ENCODE measurements at places on chromosomes 13 and 19. TPM values are rescaled to one million over a fixed set of nuclear protein-coding genes. Genes with fewer than 3 reads are reported as not detected.

- DNase-seq = no peak
Measured at GRCh38 chr19:32558607-32559228, 22.3 kb upstream of the PDCD5 start.

DNA sequence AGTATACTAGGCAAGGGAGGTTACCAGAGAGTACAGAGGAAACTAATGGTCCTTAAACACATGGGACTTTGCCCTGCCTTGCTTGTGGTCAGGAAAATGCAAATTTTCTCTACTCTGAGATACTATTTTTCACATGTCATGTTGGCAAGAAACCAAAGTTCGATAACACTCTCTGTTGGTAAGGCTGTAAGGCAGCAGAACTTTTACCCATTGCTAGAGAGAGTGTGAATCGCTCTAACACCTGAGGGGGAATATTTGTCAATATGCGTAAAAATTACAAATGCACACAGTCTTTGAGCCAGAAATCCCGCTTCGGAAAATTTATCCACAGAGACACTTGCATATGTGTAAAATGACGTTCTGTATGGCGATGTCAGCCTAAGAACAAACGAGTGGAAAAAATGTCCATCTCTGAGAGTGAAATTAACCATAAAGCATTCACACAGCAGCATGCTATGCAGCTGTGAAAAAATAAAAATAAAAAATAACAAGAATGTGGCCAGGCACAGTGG, 9.5 kb upstream of the RFX1 start:
- no peak for DNase-seq

DNA sequence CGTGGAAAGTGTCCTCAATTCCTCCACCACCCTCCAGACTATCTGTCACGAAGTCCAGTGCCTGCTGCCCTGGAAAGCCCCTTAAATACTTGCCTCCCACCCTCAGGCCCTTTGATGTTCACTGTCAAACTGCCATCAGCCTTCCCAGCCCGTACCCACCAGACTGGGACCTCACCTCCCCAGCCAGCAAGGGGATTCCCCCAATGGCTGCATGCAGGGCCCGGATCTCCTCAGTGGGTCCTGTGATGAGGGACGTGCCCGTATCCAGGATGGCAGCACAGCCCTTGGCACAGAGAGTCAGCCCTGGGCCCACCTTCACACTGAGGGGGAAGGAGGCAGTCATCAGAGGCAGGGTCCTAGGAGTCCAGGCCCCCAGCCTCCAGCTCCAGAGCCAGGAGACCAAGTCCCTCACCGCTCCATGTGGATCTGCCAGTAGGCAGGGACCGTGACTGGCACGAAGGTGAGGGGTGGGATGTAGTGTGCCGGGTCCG, 6.1 kb downstream of the NAPSA start:
- DNase-seq = no peak

DNA sequence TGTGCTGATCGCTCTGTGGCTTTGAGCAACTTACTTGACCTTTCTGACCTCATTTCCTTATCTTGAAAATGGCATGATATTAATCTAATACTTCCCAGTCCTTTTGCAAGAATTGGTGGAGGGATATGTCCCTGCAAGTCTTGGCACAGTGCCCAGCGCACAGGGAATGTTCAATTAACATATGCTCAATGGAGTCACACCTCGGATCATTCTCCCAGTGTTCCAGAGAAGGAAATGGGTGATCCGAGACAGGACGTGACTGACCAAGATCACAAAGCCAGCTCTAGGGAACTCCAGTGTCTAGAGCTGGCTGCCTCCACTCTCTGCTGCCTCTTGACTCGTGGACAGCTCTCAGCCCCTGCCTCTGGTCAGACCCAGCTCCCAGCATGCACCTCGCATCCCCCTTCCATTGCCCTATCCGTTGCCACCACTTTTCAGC, 3.6 kb downstream of the CDC42EP5 start:
- peak; percentile 65 for DNase-seq

GRCh38 chr13:108470921-108471320, 158.5 kb upstream of the MYO16 start:
- no peak for DNase-seq

DNA sequence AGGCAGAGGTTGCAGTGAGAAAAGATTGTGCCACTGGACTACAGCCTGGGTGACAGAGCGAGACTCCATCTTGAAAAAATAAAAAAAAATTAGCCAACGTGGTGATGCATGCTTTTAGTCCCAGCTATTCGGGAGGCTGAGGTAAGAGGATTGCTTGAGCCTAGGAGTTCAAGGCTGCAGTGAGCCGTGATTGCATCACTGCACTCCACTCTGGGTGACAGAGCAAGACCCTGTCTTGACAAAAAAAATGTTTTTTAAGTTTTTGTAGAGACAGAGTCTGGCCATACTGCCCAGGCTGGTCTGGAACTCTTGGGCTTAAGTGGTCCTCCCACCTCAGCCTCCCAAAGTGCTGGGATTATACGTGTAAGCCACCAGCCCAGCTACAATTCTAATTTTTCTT, 22.4 kb upstream of the LSM14A start:
- no peak for DNase-seq

DNA sequence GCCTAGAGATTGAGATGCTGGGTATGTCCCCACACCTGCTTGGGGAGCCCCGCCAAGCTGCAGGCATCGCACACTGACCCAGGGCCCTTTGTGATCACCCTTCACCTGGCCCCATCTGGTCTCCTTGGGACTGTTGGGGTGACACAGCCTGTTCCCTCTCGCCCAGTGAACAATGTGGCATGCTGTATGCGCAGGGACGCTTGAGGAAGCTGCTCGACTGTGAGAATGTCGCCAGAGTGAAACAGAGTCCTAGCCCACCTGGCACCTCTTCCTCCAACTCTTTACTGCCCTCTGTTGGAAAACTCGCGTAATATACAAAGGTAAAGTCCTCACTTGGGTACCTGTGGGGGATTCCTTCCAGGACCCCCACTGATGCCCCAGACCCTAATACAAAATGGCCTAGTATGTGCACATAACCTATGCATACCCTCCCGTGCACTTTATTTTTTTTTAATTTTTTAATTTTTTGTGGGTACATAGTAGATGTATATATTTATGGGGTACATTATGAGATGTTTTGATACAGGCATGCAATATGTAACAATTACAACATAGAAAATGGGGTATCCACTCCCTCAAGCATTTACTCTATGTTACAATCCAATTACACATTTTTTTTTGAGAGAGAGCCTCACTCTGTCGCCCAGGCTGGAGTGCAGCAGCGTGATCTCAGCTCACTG, 9.0 kb downstream of the BLOC1S3 start:
- DNase-seq = no peak

DNA sequence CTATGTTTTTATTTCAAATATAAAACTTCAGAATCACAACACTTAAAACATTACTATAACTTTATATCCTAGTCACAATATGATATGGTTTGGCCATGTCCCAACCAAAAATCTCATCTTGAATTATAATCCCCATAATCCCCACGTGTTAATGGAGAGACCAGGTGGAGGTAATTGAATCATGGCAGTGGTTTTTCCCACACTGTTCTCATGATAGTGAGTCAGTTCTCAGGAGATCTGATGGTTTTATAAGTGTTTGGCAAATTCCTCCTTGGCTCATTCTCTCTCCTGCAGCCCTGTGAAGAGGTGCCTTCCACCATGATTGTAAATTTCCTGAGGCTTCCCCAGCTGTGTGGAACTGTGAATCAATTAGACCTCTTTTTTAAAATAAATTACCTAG, 307.6 kb downstream of the SPRY2 start:
- DNase-seq = no peak

GRCh38 chr13:79445968-79446645, 34.8 kb upstream of the NDFIP2 start:
- no peak for DNase-seq

DNA sequence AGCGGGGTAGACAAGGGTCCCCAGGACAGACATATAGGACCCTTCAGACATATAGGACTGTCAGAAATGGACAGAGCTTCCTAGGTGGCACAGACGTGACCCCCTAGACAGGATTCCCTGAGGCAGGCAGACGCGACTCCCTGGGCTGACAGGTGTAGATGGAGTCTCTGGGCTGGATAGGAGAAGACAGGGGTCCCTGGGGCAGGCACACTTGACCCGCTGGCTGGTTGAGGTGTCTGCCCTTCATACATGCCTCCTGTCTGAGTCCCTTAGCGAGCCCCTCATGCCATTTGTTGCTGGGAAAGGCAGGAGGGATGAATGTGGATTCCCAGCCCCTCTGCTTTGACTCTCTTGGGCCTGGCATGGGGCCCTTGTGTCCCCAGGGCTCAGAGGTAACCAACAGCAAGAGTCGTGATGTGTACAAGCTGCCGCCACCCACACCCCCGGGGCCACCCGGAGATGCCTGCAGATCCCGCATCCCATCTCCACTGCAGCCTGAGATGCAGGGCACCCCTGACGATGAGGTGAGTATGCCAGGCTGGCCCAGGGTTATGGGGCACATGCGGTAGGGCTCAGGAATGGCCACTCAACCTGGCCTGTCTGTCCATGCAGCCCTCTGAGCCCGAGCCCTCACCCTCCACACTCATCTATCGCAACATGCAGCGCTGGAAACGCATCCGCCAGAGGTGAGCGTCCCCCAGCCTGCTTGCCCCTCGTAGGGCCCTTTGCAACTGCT, 3.0 kb downstream of the HSPB6 start:
- no peak for DNase-seq

DNA sequence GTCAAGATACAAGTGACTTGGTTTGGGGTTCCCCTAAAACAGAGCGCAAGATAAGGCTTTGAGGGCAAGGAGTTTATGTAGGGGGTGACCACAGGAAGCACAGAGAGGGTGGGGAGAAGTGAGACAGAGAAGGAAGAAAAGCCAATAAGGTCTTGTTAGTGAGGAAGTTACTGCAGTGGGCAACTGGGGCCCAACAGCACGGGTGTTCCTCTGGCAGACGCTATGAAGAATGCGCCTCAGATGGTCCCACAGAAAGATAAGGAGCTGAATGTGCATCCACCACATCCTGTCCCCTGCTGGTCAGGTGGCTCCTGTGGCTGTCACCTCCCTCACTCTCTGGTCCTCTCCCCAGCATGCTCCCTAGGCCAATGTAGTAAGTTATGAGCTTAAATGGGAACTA, 333.5 kb downstream of the TSHZ3 start:
- no peak for DNase-seq

DNA sequence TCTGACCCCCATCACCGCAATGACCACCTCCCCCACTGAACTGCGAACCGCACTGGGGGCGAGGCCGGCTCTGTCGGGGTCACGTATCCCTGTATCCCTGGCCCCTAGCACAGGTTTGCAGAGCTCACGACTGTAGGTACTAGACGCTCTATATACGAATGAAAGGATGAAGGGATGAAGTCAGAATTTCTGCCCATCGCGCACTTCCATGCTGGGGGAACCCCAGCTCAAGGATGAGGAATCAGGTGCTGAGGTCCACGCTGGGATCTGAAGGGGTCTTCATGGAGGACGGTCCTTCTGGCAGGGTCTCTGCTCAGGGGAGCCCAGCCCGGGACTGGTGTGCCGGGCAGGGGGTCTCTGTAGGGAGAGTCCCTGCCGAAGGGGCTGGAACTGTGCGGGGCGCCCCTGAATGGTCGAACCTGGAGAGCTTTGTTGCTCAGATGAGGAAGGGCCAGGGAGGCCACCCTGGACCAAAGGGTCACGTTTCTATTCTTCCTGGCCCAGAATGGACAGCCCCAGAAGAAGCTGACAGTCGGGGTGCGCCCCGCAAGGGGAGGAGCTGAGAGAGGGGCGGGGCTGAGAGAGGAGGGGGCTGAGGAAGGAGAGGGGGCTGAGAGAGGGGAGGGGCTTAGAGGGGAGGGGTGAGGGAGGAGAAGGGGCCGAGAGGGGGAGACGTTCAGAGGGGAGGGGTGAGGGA, 37.9 kb upstream of the SEMA6B start:
- DNase-seq = no peak

DNA sequence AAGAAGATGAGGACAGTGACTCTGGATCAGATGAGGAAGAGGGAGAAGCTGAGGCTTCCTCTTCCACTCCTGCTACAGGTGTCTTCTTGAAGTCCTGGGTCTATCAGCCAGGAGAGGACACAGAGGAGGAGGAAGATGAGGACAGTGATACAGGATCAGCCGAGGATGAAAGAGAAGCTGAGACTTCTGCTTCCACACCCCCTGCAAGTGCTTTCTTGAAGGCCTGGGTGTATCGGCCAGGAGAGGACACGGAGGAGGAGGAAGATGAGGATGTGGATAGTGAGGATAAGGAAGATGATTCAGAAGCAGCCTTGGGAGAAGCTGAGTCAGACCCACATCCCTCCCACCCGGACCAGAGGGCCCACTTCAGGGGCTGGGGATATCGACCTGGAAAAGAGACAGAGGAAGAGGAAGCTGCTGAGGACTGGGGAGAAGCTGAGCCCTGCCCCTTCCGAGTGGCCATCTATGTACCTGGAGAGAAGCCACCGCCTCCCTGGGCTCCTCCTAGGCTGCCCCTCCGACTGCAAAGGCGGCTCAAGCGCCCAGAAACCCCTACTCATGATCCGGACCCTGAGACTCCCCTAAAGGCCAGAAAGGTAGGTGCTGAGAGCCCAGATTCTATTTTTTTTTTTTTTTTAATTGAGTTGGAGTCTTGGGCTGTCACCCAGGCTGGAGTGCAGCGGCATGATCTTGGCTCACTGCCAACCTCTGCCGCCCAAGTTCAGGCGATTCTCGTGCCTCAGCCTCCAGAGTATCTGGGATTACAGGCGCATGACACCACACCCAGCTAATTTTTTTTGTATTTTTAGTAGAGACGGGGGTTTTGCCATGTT, 2.3 kb downstream of the PPP1R15A start:
- no peak for DNase-seq

- DNase-seq = no peak
Measured at GRCh38 chr13:81377921-81378320, 1037.0 kb upstream of the SPRY2 start.

DNA sequence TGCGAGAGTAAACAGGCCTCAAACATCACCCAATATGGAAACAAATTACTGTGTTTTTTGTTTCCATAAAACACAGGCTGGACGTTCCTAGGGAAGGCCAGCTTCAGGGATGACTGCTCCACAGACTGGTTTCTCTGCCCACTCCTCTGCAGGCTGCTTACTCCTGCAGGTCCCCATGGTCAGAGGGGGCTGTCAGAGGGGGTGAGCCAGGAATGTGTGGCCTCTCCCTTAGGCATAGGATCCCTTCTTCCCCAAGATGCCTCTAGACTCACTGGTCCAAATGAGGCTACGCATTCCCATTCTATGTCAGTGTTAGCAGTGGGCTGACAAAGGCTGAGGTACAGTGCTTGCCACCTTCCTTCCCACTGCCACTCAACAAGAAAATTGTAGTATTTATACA, 229.8 kb downstream of the LHFPL6 start:
- DNase-seq = no peak

- DNase-seq = no peak
Measured at GRCh38 chr13:102768909-102769308, 4.7 kb downstream of the TEX30 start.

The DGKH gene
- total RNA-seq = 4.2 TPM

The LILRA1 gene
- total RNA-seq = 0.53 TPM

The SEMA6B gene
- 11.2 TPM for total RNA-seq

The GPR12 gene
- total RNA-seq = 0.10 TPM

The FKRP gene
- total RNA-seq = 24.5 TPM

The TEKTIP1 gene
- not detected for total RNA-seq

Data from psoas muscle (tissue), 8 donors.